ENCODE measurements at places on chromosomes 6 and 20.

- no peak for DNase-seq
Observed at GRCh38 chr6:1894954-1895353, 285.2 kb downstream of the FOXC1 start.

DNA sequence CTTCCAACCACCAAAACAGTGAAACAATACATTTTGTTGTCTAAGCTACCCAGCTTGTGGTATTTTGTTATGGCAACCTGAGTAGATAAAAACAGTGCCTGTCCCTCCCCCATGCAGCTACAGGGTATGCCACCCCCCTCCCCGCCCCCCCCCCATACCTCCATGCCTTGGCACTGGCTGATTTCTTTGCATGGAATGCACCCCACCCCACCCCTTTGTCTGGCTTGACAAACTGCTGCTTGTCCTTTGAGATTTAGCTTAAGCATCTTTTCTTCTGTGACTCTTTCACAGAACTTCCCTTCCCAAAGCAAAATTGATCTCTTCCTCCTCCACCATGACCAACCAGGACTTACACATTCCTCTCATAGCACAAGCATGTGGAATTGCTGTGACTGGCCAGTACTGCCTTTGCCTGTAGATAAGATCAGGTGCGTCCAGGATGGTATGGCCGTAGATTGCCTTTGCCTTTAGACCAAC lies 64.6 kb upstream of the ADGRF1 start:
- DNase-seq = no peak

- DNase-seq = no peak
Observed at GRCh38 chr6:34484899-34485298, 19.0 kb downstream of the PACSIN1 start.

DNA sequence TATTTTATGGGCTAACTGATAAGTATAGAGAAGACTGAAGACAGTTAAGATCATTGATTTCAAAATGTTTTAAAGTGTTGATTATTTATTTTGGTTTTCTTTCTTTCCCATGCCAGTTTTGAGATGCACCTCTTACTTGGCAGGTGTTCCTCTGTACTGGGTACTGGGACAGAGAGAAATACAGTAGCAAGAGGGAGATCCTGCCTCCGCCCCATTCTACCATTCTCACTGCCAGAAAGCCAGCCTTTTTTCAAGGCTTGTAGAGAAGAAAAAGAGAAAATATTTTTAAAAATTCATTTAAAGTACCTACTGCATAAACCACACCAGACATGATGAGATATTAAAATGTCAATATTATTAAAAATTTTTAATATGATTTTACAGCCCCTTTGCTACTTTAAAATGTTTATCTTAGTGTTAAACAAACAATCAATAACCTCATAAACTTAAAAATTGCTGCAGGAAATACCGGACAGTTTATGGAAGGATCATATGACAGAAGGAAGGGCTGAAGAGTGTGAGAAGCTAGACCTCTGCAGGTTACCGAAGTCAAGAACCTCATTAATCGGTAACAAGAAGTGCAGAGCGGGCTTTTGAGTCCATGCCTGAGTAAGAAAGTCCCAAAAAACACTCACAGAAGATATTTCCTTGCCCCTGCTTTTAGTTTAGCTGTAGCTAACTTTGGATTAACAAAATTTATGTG lies 117.8 kb upstream of the ESR1 start:
- DNase-seq = no peak

DNA sequence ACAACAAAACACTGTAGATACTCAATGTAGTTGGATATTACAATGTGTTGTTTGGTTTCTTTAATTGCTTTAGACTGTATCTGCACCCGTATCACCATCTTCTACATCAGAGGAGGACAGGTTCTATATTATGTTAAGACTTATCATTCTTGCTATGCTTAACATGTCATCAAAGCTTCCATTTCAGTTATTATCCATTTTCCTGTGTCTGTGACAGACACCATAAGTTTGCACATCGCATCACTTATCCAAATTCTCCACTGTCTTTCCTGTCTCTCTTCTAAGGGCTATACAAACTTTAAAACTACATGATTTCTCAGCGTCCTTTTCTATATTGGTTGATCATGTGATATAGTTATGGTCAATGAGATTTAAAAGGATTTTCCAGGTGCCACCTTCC lies 719.0 kb downstream of the TBC1D32 start:
- DNase-seq = no peak

DNA sequence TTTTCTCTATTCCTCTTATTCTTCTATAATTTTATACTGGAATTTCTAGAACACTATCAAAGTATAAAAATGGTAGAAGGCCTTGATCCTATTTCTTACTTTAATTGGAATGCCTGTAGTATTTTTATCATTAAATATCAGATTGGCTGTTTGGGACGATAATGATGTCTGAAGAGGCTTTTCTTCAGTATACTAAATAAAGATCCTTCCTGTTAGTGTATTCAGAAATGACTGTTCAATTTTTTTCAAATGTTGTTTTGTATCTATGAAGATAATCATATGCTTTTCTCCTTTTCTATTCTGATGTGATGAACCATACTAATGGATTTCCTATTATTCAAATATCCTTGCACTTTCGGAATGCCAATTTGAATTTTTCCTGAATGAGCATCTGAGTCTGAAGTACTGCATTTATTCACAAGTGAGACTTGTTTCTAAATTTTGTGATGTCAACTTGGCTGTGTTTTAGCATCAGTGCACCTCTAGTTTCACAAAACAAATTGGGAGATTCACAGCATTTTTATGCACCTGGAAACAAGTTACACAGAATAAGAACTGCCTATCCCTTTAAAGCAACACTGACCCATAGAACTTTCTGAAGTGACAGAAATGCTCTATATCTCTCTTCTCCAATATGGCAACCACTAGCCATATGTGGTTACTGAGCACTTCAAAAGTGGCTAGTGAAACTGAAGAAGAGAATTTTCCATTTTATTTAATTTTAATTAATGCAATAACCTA lies 71.6 kb upstream of the PRND start:
- no peak for DNase-seq

DNA sequence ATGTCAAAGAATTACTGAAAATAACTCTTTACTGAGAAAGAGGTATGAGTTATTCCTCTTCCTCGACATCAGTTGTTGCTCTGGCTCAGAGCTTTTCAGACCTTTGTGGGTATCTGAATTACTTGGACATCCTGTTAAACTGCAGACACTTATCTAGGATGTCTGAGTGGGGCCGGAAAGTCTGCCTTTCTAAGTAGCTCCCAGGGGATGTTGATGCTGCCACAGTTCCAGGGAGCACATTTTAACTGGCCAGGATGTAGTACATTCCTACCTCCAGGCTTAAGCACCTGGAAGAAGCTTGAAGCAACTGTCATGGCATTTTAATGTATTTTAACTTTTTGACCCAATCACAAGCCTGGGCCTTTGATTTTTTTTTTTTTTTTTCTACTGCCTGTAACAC lies 265.8 kb upstream of the PLCB4 start:
- DNase-seq = no peak

DNA sequence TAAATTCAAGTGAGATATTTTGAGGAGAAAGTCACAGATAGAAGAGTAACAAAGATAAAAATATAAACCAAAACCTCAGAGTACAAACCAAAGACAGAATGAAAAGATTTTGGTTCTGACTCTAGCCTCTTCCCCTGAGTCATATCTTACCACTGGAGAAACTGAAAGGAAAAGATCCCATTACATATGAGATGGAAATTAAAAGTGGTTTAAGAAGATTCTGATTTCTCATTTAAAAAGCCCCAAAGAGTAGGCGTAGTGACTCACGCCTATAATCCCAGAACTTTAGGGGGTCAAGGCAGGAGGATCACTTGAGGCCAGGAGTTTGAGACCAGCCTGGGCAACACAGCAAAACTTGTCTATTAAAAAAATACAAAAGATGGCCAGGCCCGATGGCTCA lies 30.6 kb downstream of the SPINT4 start:
- DNase-seq = no peak

DNA sequence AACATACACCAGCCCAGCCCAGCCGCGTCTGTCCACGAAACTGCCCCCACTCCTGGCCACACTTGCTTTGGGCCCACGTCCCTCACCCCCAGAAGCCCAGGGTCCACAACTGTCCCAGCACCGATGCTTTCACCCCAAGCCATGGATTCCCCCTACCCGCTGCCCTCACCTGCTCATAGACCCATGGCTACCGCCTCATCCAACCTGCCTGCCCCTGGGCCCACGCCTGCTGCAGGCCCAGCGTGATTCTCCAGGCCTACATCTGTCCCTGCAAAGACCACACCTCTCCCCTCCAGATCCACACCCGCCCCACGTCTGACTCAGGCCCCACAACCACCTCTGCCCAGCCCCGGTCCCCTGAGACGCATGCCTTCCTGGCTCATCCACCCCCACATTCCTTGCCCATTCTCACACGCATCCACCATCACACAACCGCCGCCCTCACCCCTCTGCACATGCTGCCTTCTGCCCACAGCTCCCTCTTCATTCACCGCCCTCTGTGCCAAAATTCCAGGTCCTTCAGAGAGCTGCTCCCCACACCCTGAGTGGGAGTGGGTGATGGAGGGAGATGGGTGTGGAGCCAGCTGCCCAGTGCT lies 86.7 kb downstream of the GRM4 start:
- DNase-seq = no peak

DNA sequence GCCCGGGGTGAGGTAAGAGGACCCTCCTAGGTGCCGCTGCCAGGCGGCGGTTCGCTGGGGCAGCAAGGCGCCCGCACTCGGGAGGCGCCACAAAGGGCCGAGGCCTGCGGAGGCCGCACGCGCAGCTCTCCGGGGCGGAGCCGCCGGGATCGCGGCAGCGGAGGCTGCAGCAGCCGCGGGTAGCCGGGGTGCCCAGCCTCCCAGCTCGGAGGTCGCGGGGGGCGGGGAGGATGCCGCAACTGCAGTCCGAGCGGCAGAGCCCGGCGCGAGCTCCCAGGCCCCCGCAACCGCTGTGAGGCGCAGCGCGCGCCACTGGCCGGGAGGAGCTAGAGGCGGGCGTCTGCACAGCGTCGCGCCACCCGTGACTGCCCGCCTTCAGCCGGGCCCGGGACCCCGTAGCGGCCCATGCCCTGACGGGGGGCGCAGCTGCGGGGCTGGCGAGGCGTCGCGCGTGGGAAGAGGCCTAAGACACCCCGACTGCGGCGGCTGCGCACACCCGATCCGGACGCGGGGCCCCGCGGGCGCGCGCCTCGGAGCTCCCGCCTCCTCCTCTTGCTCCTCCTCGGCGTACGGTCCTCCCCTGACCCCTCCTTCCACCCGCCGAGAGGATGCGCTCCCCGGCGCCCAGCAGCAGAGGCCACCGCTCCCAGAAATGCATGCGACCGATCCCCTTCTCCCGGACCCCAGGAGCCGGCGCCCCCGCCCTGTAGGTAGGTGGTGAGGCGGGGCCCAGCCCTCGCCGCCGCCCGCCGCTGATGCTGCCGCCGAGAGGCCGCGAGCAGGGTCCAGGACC lies at the start of gene NCOA7:
TSS of gene NCOA7 (plus strand) at position 603 of the 793 bp plus-strand sequence. CDS start 24,395 bp downstream, outside the sequence.
- no peak for DNase-seq

DNA sequence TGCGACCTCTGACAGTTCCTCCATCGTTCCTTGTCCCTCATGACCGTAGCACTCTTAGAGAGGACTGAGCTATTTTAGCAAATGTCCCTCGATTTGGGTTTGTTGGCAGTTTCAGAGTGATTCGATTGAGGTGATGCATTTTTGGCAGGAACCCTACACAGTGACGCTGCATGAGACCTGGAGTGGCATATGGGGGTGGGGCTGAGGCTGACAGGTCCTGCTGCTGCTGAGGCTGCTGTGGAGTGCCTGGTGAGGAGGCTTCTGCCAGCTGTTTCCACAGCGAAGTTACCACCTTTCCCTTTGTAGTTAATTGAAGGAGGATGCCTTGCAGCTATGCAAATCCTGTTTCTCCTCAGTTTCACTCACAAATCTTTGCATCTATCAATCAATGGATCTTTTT lies 19.8 kb downstream of the PXDC1 start:
- no peak for DNase-seq

DNA sequence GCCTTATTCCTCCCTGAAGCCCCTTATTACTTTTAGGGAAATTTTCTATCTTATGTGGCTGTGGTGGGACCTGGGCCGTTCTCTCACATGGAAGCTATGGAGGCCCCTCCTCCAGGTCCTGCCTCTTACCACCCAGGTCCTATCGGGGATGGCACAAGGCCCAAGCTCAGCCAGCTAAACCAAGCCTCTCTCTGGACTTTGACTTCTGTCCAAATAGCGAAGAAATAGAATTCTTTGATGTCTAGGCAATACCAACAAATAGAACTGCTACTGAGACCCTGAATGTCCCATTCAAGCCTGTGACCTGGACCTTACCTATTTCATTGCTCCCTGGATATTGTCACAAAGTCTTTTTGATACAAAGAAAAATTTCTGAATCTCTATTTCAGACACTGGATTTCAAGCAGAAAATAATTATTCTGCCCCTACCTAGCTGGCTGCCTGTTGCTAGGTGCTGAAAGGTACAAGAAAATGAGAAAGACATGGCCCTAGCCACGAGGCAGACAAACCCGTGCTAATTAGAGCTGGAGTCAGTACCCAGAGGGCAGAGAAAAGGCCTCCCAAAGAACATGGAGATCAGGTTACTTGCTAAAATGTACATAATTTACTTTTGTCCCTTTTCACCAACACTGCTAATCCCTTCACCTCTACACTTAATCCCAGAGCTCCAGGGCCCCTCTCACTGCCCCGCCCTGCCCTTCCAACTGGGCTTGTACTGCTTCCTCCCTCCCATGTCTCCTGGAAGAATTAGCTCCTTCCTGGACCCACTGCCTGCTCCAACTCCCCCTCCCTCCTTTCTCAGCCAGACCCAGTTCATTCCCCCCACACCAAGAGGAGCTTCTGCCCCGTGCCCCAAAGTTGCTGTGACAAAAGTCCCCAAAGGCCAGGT lies 15.5 kb upstream of the NNAT start:
- DNase-seq = no peak

GRCh38 chr6:142457638-142458406 lies 156.0 kb downstream of the ADGRG6 start:
- DNase-seq = no peak

- DNase-seq = peak; percentile 85
Observed at GRCh38 chr6:130178692-130179091, 44.1 kb downstream of the SAMD3 start.

GRCh38 chr6:41934278-41935192 lies 7.1 kb downstream of the CCND3 start:
- no peak for DNase-seq

GRCh38 chr6:64000818-64001491 lies 365.4 kb downstream of the PHF3 start:
- DNase-seq = no peak

DNA sequence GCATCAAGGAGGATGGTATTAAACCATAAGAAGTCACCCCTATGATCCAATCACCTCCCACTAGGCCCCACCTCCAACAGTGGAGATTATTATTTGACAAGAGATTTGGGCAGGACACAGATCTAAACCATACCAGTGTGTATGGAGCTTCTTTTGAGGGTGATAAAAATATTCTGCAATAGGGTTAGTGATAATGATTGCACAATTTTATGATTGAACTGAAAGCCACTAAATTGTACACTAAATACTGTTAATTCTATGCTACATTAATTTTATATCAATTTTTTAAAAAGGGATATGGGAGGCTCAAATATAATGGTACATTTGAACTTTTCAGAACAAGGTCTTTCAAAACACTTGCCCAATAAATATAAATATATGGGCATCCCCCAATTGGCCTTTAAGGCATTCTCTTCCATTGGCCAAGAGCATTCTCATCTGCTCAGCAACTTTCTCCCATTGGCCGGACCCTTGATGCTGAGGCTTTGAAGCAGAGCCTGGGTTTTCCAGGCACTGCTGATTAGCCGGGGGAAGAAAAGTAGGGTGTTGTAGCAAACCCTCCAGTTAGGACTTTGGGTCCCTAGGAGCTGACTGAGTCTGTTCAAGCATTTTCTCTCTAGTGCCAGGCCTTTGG lies 209.9 kb downstream of the LRFN2 start:
- no peak for DNase-seq

- DNase-seq = no peak
Observed at GRCh38 chr6:121506761-121507754, 71.6 kb downstream of the GJA1 start.

All from astrocyte of the cerebellum (primary cell).